DND-41 (cell line): ENCODE measurements at places on chromosomes 16 and 17.

DNA sequence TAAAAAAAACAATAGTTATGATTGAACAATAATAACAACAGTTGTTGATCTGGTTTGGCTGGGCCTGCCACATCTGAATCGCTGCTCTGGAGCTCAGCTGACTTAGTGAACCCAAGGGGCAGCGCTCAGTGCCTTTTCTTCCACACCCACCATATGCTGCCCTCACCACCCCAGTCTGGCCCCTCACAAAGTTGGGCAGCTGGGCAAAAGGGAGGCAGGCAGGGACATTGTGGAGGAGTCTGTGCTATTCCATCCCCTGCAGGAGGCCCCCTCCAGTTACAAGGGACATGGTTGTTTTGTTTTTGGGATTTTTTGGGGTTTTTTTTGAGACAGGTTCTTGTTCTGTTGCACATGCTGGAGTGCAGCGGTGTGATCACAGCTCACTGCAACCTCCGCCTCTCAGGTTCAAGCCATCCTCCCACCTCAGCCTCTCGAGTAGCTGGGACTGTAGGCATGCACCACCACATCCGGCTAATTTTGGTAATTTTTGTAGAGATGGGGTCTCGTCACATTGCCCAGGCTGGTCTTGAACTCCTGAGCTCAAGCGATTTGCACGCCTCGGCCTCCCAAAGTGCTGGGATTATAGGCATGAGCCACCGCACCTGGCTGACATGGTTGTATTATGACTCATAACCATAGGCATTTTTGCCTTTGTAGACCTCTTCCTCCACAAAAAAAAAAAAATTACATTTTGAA, 8.6 kb upstream of the PECAM1 start:
- DNase-seq, result no peak

DNA sequence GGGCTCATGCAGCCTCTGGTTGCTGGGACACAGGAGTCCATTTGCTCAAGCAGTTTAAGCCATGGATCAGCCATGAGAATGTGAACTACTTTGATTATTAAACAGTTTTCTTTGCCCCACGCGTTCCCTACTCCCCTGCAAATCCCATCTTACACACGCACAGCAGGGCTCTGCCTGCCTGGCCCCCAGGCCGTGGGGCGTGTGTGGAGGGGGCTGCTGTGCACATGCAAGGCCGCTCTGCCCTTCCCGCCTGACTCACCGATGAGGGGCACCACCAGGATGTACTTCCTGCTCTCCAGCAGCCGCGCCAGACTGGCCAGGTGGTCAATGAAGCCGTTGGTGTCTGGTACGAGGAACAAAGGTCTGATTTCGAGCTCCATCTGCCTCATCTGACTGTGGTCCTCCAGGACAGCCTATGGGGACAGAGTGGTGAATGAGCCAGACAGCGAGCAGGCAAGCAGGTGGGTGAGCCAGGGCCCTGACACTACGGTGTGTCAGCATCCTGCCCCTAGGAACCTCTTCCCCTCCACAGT, 13.7 kb downstream of the HIC1 start:
- DNase-seq, result peak; percentile 26

DNA sequence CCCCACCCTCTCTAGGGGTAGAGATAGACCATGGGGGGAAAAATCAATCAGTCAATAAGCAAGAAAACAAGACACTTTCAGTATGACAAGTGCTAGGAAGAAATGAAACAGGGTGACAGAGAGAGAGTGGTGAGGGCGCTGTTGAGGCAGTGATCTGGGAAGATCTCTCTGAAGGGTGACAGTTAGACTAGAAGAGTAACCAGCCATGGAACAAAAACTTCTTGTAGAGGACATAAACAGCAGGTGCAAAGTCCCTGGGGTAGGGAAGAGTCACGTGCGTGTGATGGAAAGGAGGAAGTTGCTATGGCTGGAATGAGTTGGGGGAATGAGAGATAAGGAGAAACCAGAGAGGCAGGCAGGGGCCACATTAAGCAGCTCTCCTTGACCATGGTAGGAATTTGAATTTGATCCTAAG, 16.8 kb upstream of the EMP2 start:
- DNase-seq, result no peak

- no peak for DNase-seq
Measured at GRCh38 chr16:28140788-28141618, 70.8 kb downstream of the XPO6 start.

- no peak for DNase-seq
Measured at GRCh38 chr17:45973099-45973780, 25.8 kb upstream of the STH start.

- DNase-seq, result no peak
Measured at GRCh38 chr17:40436636-40437035, 6.6 kb upstream of the IGFBP4 start.
